Pancreas (tissue), 10 donors: ENCODE measurements at places on chromosomes 16 and 17.
A peak's percentile ranks its signal among the peaks of the same experiment; 100 is the strongest.

DNA sequence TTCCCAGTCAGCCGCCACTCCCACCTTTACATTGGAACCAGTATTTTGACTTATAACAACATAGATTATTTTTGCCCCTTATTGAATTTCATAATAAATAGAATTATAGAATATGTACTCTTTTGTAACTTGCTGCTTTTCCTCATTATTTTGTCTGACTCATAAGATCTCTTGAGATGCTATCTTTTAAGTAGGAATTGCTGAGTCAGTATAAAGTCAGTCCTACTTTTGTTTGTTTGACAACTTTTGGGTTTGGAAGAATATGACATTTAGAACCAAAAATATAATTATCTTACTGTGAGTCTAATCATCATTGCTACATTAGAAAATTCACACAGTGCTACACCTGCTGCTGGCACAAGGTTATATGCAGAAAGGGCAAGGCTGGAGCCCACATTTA lies 69.7 kb downstream of the STXBP4 start:
- no peaks in the 10 kb centered on the region for H3K4me1 ChIP-seq
- no peak for DNase-seq
- no peaks in the 10 kb centered on the region for H3K36me3 ChIP-seq
- no peak overlapping the region for H3K4me3 ChIP-seq
- no peak overlapping the region for H3K27ac ChIP-seq

GRCh38 chr17:49573510-49574322 lies 2.0 kb upstream of the NXPH3 start:
- DNase-seq, result no peak
- H3K27me3 ChIP-seq, result no peaks in the 10 kb centered on the region
- H3K36me3 ChIP-seq, result no peaks in the 10 kb centered on the region
- H3K27ac ChIP-seq, result no peak overlapping the region

DNA sequence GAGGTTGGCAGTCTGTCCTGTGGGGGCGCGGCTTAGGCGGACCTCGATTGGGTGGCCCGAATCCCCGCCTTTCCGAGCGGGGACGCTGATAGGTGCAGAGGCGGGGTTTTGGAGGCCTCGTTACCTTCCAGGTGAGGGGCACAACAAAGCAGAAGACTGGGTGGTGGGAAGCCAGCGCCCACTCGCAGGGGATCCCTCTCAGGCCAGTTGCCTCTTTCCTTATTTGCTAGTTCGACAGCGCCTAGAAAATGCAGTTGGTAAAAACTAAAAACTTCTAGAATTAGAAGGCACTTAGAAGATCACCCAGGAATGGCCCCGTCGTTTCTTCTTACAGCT lies 730 bp downstream of the KAT7 start:
- H3K27ac ChIP-seq, result peak overlapping the region; percentile 100
- H3K36me3 ChIP-seq, result peaks cover 21% of the 10 kb centered on the region
- DNase-seq, result no peak
- peaks cover 5% of the 10 kb centered on the region for H3K4me1 ChIP-seq

DNA sequence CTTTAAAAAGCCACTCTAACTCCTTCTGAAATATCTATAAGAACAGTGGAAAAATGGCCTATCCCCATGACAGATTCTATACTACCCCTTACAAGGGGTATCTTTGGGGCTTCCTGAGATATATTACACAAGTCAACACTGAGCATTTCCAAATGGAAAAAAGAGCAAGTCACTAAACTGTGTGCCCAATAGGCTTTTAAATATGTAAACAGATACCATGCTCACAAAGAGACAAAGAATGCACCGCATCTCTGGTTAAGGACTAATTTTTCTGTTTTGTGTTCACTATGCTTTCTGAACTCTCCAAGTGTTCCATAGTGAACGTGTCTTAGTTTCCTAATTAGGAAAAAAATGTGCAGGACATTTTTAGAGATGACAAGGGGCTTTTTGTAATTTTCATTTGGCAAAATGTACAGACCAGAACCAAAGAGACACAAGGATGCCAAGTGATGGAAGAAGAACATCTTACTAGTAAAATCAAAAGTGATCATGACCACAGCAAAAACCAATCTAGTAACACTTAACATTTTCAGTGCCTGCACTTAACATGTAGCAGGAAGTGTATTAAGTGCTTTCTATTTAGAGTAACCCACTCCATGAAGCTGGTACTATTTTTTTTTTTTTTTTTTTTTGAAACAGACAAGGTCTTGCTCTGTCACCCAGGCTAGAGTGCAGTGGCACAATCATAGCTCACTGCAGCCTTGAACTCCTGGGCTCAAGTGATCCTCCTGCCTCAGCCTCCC lies 21.5 kb downstream of the MYH11 start:
- H3K27ac ChIP-seq, result no peak overlapping the region
- no peaks in the 10 kb centered on the region for H3K27me3 ChIP-seq
- H3K4me3 ChIP-seq, result no peak overlapping the region
- no peaks in the 10 kb centered on the region for H3K4me1 ChIP-seq
- no peak for DNase-seq
- no peaks in the 10 kb centered on the region for H3K36me3 ChIP-seq

GRCh38 chr17:49633250-49633649 lies 44.6 kb downstream of the SPOP start:
- H3K4me1 ChIP-seq, result peaks cover 29% of the 10 kb centered on the region
- H3K27ac ChIP-seq, result no peak overlapping the region
- no peak overlapping the region for H3K4me3 ChIP-seq
- H3K36me3 ChIP-seq, result no peaks in the 10 kb centered on the region
- no peaks in the 10 kb centered on the region for H3K27me3 ChIP-seq

DNA sequence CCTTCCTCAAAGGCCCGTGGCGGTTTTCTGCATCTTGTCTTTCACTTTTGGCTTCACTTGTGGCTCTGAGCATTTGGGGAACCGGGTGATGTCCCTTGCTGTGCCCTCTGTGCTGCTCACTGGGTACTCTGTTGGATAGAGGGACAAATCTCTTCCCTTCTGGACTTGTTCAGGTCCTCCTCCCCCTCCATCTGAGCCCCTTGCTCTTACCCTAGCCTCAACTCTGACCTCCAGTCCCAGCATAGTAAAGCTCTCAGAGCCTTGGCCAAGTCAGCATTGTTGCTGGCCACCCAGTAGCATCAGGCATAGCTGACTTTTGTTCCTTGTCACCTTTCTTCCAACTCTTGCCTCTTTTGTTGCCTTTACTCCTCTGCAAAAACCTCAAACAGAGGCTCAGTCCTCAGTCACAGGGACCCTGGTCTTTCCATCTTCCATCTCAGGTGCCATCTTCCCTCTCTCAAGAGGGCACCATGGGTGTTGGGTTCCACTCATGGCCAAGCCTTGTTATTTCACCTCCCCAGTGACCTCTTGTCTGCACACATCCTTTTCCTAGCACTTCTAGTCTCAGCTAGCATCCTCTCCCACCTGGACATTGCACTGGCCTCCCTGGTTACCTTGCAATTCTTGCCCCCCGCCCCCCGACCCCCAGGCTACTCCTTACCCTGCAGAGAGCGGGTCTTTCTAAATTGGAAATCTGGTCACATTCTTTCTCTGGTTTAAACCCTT lies 393 bp upstream of the PSMB10 start:
- peak overlapping the region; percentile 90 for H3K4me3 ChIP-seq
- no peak for DNase-seq
- H3K27ac ChIP-seq, result peak overlapping the region; percentile 85

DNA sequence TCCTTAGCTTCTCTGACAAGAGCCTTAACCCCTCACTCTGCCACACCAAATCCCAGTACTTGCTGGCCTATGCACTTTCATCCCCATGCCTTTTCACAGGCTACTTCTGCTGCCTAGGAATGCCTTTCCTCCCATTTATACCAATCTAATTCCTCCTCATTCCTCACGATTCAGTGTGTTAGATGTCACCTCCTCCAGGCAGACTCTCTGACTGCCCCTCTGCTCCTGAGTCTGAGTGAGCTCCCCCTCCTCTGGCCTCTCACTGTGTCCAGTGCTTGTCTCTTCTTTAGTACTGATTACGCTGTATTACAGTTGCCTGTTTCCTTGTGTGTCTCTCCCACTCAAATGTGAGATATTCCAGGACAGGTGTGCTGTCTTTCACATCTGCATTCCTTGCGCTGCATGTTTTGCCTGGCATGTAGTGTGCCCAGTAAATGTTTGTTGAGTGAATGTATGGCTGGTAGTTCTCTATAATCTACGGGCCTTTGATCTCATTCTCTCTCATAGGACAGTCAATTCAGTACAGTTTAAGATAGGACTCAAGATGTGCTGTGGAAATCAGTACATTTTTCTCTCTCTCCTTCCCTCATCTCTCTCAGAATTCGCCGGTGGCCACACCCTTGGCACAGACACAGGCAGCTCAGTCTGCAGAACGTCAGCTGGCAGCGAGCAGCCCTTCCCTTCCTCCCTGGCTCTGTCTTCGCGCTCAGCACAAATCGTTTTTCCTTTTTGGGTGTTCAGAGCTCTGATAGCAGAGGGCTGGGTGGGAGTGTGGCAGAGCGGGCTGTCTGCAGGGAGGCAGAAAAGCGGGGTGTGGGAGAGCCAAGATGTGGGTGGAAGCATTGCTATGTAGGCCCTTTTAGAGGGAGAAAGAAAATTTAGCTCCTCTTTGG lies 18.5 kb downstream of the ARL4D start:
- H3K36me3 ChIP-seq, result no peaks in the 10 kb centered on the region
- H3K27me3 ChIP-seq, result no peaks in the 10 kb centered on the region
- H3K4me1 ChIP-seq, result no peaks in the 10 kb centered on the region
- H3K4me3 ChIP-seq, result no peak overlapping the region
- no peak for DNase-seq
- H3K27ac ChIP-seq, result no peak overlapping the region

DNA sequence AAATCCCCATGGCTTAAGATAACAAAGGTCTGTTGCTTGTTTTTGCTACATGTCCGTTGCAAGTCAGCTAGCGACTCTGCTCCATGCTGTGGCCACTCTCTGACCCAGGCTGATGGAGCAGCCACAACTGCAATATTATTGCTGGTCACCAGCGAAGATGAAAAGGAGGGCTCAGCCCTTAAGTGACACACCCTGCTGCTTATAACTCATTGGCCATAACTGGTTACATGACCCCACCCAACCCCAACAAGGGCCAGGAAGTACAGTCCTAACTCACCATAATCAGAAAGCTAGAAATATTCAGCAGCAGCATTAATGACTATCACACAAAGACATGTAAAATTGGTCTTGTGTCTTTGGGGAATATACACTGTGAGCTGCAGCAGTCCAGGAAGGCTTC lies 224.3 kb downstream of the SOX9 start:
- H3K27me3 ChIP-seq, result no peaks in the 10 kb centered on the region
- no peaks in the 10 kb centered on the region for H3K36me3 ChIP-seq
- no peak overlapping the region for H3K27ac ChIP-seq
- no peak overlapping the region for H3K4me3 ChIP-seq

DNA sequence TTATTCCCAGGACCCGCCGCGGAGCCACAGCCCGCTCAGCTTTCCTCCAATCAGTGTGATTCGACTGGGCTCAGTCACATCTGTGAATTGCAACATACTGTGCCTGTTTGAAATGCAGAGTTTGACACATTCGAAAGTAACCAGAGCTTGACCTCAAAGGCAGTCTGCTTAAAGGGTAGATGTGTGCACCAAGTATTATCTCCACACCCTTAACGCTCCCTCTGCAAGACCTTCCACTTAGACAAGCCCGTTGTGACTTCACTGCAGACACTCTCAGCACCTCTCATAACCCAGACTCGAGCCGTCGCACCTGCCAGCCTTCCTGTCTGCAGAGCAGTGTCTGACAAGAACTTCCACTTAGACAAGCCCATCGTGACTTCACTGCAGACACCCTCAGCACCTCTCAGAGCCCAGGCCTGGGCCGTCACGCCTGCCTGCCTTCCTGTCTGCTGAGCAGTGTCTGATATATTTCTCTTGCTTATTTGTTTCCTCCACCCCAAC lies 3.7 kb downstream of the KLHDC4 start:
- H3K4me1 ChIP-seq, result no peaks in the 10 kb centered on the region
- H3K36me3 ChIP-seq, result no peaks in the 10 kb centered on the region
- no peak for DNase-seq
- no peak overlapping the region for H3K27ac ChIP-seq

GRCh38 chr16:85316321-85316919 lies 204.1 kb upstream of the CIBAR2 start:
- no peaks in the 10 kb centered on the region for H3K36me3 ChIP-seq
- DNase-seq, result peak; percentile 79
- no peaks in the 10 kb centered on the region for H3K27me3 ChIP-seq
- peak overlapping the region; percentile 90 for H3K27ac ChIP-seq
- H3K4me3 ChIP-seq, result no peak overlapping the region

DNA sequence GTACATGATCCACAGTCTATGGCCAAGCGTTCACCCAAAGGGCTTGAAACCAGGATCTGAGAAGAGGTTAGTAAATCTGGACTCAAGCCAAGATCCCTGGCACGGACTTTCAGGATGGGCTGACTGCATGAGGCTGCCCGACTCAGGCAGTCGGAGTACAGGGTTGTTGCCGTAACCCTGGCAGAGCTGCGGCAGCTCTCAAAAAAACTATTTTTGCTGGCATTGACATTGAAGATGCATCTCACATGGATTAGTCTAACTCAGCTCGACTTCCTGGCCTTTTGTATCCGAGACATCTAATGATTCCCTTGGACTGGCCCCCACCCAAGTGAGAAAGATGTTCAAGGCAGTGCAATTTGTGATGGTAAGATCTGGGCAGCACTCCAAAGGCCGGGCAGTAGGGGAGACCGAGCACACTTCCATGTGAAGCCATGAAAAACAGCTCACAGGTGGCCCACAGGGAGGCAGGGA lies 6.2 kb downstream of the SLC47A1 start:
- H3K27me3 ChIP-seq, result no peaks in the 10 kb centered on the region
- H3K4me1 ChIP-seq, result no peaks in the 10 kb centered on the region
- no peaks in the 10 kb centered on the region for H3K36me3 ChIP-seq
- no peak overlapping the region for H3K4me3 ChIP-seq

GRCh38 chr17:59108400-59109102 lies 1.9 kb upstream of the TRIM37 start:
- no peaks in the 10 kb centered on the region for H3K27me3 ChIP-seq
- H3K4me3 ChIP-seq, result no peak overlapping the region
- DNase-seq, result no peak
- H3K36me3 ChIP-seq, result no peaks in the 10 kb centered on the region

DNA sequence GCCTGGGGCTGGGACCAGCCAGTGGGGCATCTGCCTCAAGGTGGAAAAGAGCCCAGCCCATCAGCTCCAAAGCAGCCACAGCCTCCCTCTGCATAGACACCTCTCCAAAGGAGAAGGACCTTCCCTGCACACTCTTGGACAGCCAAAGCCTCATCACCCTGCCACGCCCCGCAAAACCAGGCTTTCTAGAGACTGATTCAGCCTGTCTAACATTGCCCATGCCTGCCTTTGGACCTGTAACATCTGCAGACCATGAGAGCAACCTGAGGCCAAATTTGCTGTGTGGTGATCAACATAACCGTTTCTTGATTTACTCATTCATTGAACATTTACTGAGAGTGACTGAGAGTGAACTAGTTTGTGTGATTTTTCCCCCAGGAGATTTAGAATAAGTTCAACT lies 219.7 kb upstream of the HSBP1 start:
- H3K27me3 ChIP-seq, result no peaks in the 10 kb centered on the region
- no peak for DNase-seq
- no peak overlapping the region for H3K4me3 ChIP-seq
- H3K36me3 ChIP-seq, result no peaks in the 10 kb centered on the region
- H3K4me1 ChIP-seq, result no peaks in the 10 kb centered on the region
- H3K27ac ChIP-seq, result no peak overlapping the region
